ENCODE measurements at places on chromosomes 1 and 21.

GRCh38 chr1:54716299-54717047 is 812 bp downstream of the TTC4 start:
- DNase-seq = no peak

DNA sequence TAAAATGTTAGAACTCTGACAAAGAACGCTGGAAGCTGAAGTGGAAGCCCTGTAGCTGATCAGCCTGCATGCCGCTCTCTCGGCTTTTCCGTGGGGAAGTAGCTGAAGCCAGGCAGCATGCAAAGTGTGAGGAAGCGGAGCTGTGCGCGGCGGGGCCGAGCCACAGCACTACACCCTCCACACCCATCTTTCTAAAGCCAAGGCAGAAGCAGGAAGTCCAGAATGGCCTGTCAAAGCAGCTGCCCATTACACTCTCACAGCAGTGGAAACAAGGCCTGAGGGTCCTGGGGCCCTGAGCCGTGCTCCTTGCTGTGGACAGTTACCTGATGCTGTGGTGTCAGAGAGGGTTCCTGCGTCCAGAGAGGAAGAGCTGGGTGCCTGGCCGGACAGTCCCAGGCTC is 69.6 kb downstream of the UBR4 start:
- DNase-seq = no peak

- DNase-seq = no peak
These were observed 292.5 kb upstream of the SNX7 start for GRCh38 chr1:98368995-98369394.

DNA sequence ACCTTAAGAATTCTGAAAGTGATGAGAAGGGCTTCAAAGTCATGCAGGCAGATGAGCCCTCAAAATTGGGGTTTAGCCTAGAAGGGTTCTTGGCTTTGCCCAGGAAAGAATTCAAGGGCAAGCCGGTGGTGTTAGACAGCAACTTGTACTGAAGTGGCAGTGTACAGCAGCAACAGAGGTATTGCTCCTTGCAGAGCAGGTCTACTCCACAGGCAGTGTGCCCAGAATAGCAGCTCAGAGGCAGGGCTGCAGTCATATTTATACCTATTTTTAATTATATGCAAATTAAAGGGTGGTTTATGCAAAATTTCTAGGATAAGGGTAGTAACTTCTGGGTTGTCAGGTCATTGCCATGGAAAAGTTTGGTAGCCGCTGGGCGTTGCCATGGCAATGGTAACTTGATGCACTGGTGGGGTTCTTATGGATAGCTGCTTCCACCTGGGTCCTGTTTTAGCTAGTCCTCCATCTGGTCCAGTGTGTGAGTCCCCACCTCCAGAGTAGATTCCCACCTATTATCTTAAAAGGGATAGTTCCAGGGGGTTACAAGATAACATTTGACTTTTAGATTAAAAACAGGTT is 57.9 kb upstream of the CR2 start:
- DNase-seq = peak; percentile 8

GRCh38 chr21:37536616-37537278 is 170.2 kb downstream of the DYRK1A start:
- no peak for DNase-seq

DNA sequence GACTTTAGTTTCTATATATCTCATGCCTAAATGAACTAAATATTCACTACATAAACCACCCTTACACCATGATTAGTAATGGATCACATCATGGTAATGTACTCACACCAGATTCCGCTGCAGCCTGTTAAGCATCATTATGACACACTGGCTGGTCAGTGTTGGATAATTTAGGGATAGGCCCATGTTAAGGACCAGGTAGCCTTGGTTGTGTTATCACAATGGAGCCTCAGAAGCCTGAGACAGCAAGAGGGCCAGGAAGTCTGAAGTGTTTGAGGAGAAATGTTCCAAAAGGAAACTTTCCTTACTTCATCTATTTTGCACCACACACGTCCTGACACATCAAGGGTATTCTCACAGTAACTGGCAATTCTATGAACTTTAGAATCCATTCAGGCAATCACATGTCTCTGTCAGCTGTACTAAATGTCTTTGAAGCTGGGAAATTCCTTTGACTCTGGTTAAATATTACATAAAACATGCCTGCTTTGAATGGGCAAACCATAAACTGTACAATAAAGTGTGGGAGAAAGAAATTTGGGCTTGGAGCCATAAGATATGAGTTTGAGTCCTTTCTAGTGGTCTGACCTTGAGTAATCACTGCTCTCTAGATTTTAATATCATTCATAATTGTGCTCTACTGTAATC is 105.3 kb upstream of the DPT start:
- no peak for DNase-seq

GRCh38 chr1:236685917-236686814 is at the start of gene ACTN2:
Gene ACTN2, plus strand, starts transcription at chr1:236686499. Its CDS starts 175 bp downstream, at chr1:236686674.
- no peak for DNase-seq

- DNase-seq = no peak
These were observed 33.0 kb downstream of the PTPN14 start for GRCh38 chr1:214518361-214518760.

- DNase-seq = no peak
These were observed 393 bp downstream of the BLZF1 start for GRCh38 chr1:169368406-169368769.

GRCh38 chr1:232059726-232060374 is 433.3 kb downstream of the DISC1 start:
- DNase-seq = peak; percentile 64

DNA sequence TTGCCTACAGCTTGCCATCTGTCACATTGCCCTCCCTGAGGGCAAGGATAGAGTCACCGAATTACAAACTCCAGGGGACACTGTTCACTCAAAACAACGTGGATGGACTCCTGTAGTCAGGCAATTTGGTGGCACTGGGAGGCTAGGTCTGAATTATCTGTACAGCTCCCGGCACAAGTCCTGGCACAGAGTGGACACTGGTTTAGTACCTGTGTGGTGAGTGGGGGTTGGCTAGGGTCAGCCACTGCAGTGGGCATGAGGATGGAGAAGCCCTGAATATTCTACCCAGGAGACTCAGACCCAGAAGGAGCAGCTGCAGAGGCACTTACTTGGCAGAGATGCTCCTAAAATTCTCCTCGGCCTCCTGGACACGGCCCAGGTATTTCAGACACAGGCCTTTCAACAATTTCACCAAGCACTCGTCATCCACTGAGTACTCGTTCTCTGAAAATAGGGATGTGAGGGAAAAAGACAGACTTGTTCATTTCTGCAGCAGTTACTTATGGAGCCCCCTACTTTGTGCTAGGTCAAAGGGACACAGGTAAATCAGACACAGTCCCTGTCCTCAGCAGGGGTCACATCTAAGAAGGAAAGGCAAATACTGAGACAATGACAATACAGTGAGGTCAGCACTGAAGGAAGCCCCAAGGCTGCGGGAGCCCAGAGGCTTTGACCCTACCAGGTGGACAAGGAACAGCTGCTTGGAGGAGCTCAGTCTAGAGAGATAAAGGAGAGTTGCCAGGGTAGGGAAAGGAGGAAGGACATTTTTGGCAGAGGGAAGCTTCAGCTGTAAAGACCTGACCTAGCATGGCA is 40.5 kb downstream of the TTC39A start:
- no peak for DNase-seq

DNA sequence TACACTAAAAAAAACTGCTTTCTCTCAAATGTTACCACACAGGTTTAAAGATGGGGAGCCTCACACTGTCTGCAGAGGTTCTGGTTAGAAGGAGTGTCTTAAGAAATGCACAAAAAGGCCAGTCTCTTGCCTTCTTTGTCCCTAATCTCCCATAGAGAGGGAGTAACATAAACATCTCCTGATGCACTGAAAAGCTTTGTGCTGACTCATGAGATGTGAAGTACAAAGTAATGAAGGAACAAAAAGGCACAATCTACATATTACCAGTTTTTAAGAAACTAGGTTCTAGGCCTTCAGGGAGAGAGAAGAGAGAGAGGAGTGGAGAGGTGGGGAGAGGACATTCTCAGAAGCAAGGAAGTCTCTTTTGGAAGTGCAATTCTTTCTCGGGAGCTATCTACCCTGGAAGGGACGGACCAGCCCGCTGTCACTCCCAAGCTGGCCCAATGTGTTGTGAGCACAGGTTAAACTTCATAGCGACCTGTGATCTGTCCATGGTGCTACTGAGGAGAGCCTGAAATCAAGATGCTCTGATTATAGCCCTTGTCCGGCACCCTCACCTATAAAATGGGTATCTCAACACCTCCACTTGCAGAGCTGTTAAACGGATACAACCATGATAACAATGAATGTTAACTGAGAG is 458.1 kb downstream of the DISC1 start:
- no peak for DNase-seq

GRCh38 chr1:98030976-98031375 is 110.1 kb upstream of the DPYD start:
- DNase-seq = no peak

DNA sequence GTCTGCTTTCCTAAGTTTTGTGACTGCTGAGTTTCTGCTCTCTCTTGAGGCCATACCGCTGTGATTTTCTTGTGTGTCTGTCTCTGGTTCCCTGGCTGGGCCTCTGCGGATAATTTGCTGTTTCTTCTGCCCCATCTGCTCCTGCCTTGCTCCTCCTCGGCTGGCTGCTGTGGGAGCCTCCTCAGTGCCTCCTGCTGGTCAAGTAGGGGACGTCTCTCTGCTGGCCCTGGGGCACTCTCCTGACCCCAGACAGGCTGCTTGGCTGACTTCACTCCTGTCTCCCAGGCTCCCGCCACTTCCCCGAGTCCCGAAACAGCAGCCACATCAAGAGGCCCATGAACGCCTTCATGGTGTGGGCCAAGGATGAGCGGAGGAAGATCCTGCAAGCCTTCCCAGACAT is 28.5 kb downstream of the ETNK2 start:
- DNase-seq = no peak

DNA sequence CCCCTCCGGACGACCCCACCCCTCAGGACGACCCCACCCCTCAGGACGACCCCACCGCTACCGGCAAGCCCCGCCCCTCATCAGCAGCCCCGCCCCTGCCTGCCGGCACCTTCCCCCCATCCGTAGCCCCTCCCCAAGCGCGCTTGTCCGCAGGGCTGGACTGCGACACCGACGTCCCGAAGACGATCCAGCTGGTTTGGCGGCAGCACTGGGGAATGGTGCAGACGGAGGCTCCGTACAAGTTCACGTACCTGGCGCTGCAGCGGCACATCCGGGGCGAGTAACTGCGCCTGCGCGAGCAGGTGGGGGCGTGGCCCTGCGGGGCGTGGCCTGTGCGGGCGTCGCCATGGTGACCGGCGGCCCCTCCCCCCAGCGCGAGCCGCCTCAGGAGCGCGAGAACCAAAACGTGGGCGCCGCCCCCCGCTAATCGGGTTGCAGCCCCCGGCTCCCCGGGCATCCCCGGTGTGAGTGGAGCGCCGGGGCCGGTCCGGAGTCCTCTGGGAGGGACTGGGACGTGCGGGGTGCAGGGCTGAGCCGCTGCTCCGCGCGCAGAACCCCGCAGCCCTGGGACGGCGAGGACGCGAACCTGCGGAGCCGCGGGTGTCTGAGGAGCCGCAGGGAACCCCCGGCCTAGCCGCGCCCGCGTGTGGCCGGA is 4.9 kb downstream of the RNF223 start:
- DNase-seq = peak; percentile 5

GRCh38 chr1:214234635-214235025 is 46.3 kb upstream of the SMYD2 start:
- peak; percentile 49 for DNase-seq

DNA sequence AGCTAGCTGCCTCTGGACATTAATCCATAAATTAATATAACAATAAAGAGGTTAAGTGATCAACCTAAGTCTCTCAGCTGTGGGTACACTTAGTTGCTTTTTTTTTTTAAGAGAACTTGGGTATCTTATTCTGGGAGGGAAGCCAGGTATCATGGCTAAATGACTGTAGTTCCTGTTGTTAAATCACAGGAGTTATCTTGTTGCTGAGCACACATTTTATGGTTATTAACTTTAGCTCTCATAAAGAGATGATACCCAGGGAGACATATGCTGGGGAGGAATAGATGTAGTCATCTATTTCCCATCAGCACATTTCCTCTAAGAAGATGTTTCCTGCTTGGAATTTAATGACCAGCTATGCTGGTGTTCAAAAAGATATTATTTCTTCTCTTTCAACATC is 227.8 kb downstream of the PTGER3 start:
- no peak for DNase-seq

DNA sequence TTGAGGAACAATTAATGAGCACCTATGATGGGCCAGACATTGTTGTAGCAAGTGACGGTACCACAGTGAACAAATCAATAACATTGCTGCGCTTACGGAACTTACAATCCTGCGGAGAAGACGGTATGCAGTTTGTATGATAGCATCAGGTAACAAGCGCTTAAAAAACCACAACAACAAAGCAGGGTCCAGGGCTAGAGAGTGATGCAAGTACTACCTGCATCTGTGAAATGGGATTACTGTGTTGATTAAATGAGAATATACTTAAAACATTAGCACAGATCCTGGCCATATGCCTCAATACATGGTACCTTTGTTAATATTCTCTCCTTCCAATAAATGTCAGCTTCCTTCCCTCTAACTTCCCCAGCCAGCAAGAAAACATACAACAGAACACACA is 110.6 kb upstream of the ADAR start:
- no peak for DNase-seq

GRCh38 chr1:207798847-207799246 is 47.0 kb downstream of the CD46 start:
- no peak for DNase-seq

- no peak for DNase-seq
These were observed 277.3 kb downstream of the KAZN start for GRCh38 chr1:14875524-14876509.

DNA sequence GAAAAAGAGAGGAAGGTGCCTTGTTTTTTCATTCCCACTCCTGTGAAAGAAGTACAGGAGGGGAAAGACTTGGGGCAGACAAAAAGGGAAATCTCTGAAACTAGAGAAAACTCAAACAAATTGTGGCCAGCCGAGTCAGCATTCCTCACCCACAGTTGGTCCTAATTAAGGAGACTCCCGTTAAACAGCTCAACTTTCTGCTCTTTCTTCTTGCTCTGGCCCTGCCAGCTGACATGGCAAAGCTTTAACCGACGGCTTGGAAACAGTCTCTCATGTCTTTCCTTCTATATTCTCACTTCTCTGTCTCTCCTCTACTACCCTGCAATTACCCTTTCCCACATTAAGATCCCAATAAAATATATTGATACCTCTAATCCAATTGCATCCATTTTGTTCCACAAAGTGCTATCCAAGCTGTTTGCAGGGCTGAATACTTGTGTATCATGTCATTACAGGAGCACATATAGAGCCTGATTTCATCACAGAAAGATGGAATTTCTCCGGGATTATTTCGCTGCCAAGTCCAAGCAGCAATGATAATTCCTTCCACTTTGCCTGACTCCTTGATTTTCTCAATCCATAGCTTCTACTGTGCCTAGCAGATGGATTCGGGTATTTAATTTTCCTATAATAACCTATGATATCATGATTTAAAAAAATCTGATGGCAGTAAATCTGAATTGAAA is 65.4 kb upstream of the IPO9 start:
- DNase-seq = no peak

DNA sequence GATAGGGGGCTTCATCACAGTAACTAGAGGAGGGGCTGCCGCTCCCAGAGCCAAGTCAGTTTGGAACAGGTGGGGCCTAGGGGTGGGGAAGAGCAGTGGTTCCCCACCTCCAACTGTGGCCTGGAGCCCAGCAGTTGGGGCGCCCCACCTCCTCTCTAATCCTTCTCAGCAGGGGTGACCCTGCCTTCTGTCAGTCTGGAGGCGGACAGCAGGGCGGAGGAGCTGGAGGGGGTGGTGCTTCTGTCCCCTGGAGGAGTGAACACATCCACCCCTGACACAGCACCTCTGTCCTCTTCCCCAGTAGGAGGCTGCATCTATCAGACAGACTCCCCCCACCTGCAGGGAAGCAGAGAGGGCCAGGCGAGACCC is 73.8 kb downstream of the MRPL37 start:
- DNase-seq = peak; percentile 91

- no peak for DNase-seq
These were observed 61.9 kb downstream of the POFUT2 start for GRCh38 chr21:45225741-45226327.

- DNase-seq = no peak
These were observed 37.2 kb downstream of the RIMS3 start for GRCh38 chr1:40627987-40628902.
